ENCODE measurements at places on chromosomes 1 and 21.

DNA sequence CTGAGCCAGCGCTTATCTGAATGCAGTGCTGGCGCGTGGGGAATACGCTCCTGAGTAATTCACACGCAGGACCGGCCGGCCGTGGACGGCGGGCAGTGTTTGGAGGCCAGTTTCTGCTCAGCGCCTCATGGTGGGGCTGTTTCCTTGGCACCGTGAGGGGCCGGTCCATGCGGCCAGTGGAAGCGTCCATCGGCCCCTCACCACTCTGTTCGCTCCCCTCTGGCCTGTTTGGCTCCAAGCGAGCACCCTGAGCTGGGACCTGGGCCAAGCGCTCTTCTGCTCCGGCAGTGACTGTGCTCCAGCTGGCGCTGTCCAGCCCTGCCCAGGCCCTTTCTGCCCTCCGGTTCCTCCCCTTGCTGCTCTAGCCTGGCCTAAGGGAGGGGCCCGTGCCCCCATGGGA lies 16.3 kb upstream of the PLCH2 start:
- no peak for DNase-seq

DNA sequence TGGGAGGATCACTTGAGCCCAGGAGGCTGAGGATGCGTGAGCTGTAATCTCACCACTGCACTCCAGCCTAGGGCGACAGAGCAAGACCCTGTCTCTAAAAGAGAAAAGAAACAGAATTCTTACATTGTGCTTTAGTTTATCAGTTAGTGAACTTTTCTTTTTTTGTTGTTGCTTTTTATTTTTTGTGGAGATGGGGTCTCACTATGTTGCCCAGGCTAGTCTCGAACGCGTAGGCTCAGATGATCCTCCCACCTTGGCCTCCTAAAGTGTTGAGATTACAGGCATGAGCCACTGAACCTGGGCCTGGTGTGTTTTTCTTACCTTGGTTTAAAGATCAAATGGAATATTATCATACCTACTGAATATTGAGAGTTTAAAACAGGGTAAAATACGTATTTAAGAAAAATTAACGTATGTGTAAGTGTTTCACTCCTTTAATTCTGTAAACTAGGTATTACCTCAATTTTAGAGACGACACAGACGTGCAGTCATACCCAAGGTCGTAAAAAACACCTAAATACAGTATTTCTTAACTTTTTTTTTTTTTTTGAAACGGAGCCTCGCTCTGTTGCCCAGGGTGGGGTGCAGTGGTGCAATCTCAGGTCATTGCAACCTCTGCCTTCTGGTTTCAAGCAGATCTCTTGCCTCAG lies 39.6 kb downstream of the KIF1B start:
- DNase-seq = no peak

GRCh38 chr1:30335997-30336390 lies 387.4 kb downstream of the MATN1 start:
- DNase-seq = no peak

DNA sequence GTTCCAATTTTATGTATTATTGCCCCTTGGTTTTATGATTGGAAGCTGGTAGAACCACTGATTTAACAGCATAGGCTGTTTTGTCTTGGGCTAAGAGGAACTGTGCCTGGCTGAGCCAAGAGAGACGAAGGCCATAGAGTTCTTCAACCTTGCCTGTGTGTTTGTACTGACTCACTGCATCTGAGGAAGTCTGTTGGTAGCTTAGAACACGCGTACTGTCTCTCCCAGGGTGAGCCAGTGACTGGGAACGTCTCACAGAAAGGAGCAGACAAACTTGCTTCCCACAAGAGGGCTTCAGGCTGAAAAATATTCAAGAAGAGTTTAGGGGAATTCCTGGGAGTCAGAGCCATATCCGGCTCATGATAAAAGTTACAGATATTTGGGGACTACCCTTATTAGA lies 14.9 kb downstream of the TMEM51 start:
- DNase-seq = no peak

DNA sequence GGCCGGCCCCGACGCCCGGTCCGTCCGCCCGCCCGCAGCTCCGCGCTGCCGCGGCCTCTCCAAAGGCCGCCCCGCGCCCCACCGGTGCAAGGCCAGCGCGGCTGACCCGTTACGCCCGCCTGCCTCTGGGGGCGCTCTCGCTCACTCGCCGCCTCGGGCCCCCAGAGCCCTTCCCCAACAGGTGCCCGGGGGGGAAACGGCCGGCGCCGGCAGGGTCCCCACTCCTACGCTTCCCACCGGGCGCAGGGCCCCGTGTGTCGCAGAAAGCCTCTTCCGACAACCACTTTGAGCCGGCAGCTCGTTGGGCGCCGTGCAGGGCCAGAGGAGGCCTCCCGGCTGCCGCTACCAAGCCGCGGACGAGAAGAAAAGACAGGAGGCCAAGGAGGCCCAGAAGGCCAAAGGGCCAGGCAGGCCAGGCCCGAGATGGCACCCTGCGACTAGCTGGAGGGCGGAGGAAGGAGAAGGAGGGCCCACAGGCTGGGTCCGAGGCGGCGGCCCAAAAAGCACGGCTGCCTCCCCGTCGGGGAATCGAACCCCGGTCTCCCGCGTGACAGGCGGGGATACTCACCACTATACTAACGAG lies 64.9 kb upstream of the FCGR2A start:
- DNase-seq = peak; percentile 89

Data from stimulated activated effector memory CD8-positive, alpha-beta T cell treated with anti-CD3 and anti-CD28 coated beads, Interleukin-12 subunit alpha, Interleukin-12 subunit beta, amount 100 ng/mL, for 72 hours (primary cell).